ENCODE measurements at places on chromosomes 7 and 10.

DNA sequence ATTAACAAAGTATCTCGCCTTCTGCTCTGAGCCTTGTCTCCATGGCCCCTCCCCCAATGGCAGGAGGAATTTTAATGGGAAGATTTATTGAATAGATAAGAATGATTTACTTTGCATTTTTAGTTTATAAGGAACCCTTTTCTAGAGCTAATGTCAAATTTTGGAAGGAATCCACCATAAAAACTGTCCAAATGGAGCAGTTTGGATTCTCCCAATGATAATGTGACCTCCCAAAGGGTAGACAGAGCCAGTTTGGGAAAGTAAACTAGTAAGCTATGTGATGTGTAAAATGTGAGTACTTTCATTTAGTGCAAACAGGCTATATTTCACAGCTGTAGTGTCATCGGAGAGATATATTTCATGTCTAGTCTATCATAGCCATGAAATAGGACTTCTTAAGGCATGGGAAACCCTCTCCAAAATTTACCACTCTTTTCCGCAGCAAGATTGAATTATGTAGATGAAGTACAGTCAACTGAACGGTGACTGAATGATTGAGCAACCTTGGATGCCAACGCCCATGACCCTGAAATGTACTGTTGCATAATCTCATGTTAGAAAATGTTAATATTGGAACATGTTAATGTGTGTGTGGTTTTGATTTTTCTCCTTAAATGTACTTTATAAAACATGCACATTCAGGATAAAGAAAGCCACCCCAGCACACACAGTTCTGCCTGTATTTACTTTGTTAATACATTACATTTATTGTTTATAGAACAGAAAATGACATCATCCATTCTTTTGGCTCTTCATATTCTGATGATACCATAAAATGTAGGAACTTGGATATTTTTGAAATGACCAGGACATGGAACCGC is 140.6 kb downstream of the NRP1 start:
- no peak for DNase-seq

DNA sequence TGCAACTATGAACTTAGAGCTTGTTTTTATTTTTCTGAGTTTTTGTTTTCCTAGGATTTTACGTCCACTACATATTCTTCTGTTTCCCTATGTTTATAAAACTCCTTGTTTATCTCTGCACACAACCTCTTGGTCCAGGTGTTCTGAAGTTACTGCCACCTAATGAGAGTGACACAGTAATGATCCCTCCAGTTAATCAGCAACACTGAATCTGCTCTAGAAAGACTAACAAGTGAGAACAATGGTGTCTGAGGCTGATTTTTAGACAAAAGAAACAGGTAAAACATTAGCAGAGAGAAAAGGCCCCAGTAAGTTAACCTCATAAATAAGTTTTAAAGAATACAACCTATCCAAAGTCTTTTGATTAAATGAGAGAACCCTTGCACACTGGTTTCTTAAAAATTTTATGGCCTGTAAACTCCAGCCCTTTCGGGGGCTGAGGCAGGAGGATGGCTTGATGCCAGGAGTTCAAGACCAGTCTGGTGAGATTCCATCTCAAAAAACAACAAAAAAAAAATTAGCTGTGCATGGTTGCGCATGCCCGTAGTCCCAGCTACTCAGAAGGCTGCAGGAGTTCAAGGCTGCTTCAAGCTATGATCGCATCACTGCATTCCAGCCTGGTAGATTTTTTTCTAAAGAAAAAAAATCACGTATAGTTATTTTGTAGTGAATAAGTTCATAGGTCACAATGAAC is 397.6 kb downstream of the MAGI2 start:
- no peak for DNase-seq

DNA sequence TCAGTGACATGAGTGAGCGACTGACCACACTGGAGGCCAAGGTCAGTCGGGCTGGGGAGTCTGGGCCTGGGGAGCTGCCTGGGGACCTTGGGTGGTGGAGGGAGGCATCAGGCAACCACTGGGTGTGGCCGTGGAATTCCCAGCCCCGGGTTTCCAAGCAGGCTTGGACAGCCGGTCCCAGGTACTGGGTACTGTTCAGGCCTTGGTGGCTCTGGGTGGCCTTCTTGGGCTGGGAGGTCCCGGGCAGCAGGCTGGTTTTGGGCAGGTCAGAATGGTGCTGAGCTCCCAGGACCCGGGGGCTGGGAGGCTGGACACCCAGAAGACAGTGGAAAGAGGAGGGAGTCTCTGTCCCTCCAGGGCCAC is 96.0 kb downstream of the MYL10 start:
- DNase-seq = no peak

DNA sequence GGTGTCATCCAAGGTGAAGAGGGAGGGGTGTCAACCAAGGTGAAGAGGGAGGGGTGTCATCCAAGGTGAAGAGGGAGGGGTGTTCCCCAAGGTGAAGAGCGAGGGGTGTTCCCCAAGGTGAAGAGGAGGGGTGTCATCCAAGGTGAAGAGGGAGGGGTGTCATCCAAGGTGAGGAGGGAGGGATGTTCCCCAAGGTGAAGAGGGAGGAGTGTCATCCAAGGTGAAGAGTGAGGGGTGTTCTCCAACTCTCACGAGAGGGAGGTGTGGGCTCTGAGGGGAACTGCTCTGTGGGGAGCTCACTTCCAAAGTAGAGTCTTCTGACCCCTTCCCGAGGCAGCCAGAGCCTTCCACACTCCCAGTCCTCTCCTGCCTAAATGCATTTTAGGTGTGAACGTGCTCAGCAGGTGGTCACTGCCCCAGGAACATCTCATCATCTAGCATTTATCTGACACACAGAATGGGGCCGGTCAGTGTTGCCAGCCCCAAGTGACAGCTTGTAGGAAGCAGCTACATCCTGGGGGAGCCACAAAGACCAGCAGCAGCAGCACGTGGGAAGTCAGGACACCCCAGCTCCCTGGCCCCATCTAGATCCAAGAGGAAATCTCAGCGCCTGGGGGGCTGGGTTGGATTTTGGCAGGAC is 323.8 kb downstream of the GLRX3 start:
- no peak for DNase-seq

DNA sequence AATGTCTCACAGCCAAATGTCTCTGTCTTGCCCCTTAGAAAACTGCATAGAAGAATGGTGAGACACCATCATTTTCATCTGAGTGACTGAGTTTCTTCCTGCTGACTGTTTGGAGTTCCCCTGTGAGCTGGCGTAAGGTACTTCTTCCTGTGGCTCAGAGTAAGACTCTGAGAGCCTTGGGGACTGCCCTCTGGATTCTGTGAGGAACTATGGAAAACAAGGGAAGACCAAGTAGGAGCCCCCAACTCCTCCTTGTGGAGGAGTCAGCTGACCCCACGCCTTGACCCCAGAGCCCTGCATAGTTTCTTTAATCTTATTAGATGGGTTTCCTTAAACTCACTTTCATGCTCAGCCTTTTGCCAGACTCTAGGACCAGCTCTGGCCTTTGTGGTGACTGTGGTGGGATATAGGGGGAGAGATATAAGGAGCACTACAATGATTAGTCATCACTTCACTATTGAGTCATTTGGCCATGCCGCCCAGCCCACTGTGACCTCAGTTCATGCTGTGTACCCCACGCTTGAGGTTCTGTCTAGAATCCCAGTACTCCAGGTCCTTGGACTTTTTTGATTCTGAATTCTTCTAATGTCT is 51.8 kb upstream of the FAM133B start:
- peak; percentile 51 for DNase-seq

- no peak for DNase-seq
These were observed at the start of gene GPR15LG for GRCh38 chr10:84173501-84173929. Gene GPR15LG (plus strand): TSS chr10:84173801. CDS start chr10:84173852, 51 bp downstream.

Measured in stimulated activated CD8-positive, alpha-beta memory T cell treated with anti-CD3 and anti-CD28 coated beads, Interleukin-2, amount 100 ng/mL, for 48 hours (primary cell).